Stimulated activated CD8-positive, alpha-beta memory T cell treated with anti-CD3 and anti-CD28 coated beads, Interleukin-15, amount 100 ng/mL, for 24 hours (primary cell): ENCODE measurements at places on chromosomes 2 and 18.

DNA sequence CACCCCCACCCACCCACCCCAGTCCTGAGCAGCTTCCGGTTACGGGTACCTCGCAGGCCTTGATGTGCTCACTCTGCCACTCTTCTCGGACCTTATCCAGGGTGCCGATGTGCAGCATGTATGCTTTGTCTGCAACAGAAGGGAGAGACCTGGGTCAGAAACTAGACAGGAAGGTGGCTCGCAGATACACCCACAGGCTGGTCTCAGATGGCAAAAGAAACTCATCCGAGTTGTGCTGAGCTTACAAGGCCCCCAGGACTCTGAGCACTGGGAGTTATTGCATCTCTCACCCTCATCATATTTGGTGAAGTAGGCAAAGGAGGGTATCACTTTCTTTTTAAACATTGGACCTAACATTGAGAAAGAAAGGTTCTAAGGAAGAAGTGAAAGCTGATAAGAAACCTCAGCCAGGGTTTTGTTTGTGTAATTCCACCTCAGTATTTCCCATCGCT, 30.6 kb upstream of the EPG5 start:
- no peak for DNase-seq

- DNase-seq: no peak
Observed at GRCh38 chr2:63856303-63856603, 14.6 kb downstream of the UGP2 start.

- no peak for DNase-seq
Observed at GRCh38 chr18:22314420-22314819, 103.3 kb downstream of the CTAGE1 start.

DNA sequence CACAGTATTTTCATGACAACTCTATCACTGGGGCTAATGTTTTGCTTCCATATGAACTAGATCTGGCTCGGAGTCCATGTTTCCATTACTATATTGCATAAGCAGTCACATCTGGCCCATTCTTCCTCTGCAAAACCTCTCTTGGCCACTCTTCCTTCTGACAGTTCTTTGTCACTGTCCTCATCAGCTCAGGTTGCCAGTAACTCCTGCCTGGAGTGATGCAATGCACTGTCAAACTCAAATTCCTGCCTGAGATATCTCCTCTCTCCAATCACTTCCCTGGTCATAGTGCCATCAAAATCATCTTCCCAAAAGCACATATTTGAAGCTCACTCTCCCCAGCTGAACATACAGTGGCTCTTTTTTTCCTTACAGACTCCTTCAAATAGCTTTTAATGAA, 66.1 kb downstream of the COLEC12 start:
- DNase-seq: no peak
